ENCODE measurements at places on chromosomes 12 and 14.

GRCh38 chr14:63542231-63542999 is 762 bp downstream of the PPP2R5E start:
- DNase-seq: no peak

- no peak for DNase-seq
Observed at GRCh38 chr12:106311139-106311538, 8.6 kb downstream of the TCP11L2 start.

- DNase-seq: no peak
Observed at GRCh38 chr12:66405395-66405794, 103.1 kb downstream of the HELB start.

GRCh38 chr12:59928416-59928815 is 332.6 kb downstream of the SLC16A7 start:
- DNase-seq: no peak

DNA sequence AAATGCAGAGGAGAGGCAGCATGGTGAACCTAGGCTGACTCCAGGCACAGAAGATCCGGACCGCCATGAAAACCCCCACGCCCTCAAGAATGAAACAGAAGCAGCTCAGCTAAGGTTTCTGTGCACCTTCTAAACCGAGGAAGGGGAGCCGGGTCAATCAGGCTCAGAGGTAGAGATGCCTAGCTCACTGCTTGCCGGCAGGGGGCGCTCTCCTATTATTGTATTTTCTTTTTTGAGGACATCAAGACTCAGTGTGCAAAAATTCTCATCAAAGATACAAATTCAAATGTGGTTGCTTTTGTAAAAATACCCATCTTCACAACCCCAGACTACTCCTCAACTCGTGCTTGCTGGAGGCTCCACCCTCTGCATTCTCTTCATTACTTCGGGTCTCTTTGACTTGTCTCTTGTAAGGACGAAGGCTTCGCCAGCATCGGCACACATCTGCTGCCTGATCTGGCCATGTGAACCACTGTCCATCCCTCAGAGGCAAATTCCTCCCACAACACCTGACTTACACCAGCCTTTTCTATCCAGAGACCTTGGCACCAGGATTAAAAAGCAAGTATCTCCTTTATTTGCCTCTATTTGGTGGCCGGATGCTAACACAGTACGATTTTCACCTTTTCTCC is 33.4 kb upstream of the RNASE3 start:
- DNase-seq: no peak

- no peak for DNase-seq
Observed at GRCh38 chr12:63223128-63223527, 72.1 kb upstream of the AVPR1A start.

DNA sequence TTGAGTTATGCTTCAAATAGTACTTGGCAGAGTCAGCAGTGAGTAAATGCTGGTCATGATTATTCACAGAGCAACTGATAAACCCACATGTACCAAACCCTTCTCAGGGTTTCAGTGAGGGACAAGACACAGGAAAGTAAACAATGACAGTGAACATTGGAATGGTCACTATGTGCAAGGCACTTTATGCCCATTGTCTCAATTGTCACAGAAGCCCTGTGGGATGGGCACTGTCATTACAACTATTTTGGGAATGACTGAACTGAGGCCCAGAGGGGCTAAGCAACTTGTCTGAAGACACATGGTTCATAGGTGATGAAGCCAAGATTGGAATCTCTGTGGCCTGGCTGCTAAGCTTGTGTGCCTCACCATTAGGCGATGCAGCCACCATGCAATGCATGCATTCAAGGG is 238.5 kb downstream of the RBM19 start:
- no peak for DNase-seq

DNA sequence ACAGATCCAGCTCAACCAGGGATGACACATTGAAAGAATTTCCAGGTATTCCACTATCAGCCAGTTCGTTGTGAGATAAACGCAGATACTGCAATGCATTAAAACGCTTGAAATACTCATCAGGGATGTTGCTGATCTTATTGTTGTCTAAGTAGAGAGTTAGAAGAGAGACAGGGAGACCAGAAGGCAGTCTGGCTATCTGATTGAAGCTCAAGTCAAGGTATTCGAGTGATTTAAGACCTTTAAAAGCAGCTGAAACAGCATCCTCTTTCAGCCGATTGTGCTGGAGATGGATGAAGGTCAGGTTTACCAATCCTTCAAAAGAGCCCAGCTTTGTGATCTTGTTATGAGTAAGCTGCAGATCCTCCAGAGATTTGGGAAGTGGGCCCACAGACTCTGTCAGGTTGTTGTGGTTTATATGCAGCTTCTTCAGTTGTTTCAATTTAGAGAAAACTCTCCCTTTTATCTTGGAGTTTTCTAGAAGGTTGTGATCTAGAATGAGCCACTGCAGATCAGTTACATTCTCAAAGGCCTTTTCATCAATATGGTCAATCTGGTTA is 3.0 kb downstream of the LUM start:
- no peak for DNase-seq

Data from coronary artery (tissue), 2 donors.